ENCODE measurements at places on chromosomes 12 and 14. TPM values are rescaled to one million over a fixed set of nuclear protein-coding genes. Genes with fewer than 3 reads are reported as not detected.

CARMIL3 gene
- total RNA-seq, result under 0.01 TPM

RAB2B gene
- total RNA-seq, result 15.3 TPM

CLEC1B gene
- not detected for total RNA-seq

PFKM gene
- 63.4 TPM for total RNA-seq

GNB3 gene
- not detected for total RNA-seq

KRT85 gene
- not detected for total RNA-seq

IFNG-AS1 gene
- total RNA-seq, result under 0.01 TPM

GPD1 gene
- not detected for total RNA-seq

CELA1 gene
- not detected for total RNA-seq

CMTM5 gene
- total RNA-seq, result not detected

HCAR2 gene
- total RNA-seq, result 6.5 TPM

SERPINA3 gene
- total RNA-seq, result 11.1 TPM

CCDC38 gene
- not detected for total RNA-seq

OTX2 gene
- total RNA-seq, result not detected

ZC3H14 gene
- 41.2 TPM for total RNA-seq

SCNN1A gene
- total RNA-seq, result 110 TPM

PTGDR gene
- not detected for total RNA-seq

RNU7-1 gene
- not detected for total RNA-seq

ANKLE2 gene
- 55.6 TPM for total RNA-seq

B4GALNT1 gene
- total RNA-seq, result not detected

MIPOL1 gene
- total RNA-seq, result 19.4 TPM

RAD52 gene
- 8.3 TPM for total RNA-seq

GPR84 gene
- total RNA-seq, result not detected

AMIGO2 gene
- 103 TPM for total RNA-seq

TRHDE gene
- total RNA-seq, result not detected
